ENCODE measurements at places on chromosomes 3 and 15. TPM values are rescaled to one million over a fixed set of nuclear protein-coding genes. Genes with fewer than 3 reads are reported as not detected.

LMOD3 gene
- not detected for total RNA-seq

HYAL2 gene
- 22.6 TPM for total RNA-seq

KBTBD12 gene
- not detected for total RNA-seq

CLSTN2 gene
- total RNA-seq, result 0.06 TPM

TRIM42 gene
- not detected for total RNA-seq

RETNLB gene
- not detected for total RNA-seq

PLA2G4D gene
- total RNA-seq, result not detected

FES gene
- 0.71 TPM for total RNA-seq

COL8A1 gene
- not detected for total RNA-seq

FEZF2 gene
- total RNA-seq, result not detected

GOLGA6L24 gene
- total RNA-seq, result not detected

OSTN gene
- total RNA-seq, result not detected

OR5K2 gene
- not detected for total RNA-seq

CCR8 gene
- total RNA-seq, result not detected

B3GNT5 gene
- 21.0 TPM for total RNA-seq

CADPS gene
- total RNA-seq, result not detected

STAC gene
- 2.6 TPM for total RNA-seq

IL16 gene
- not detected for total RNA-seq

TUBGCP5 gene
- 27.1 TPM for total RNA-seq

ANKUB1 gene
- total RNA-seq, result not detected

GRAMD2A gene
- 0.13 TPM for total RNA-seq

RTP4 gene
- total RNA-seq, result not detected

SMCO1 gene
- not detected for total RNA-seq

GPR27 gene
- total RNA-seq, result 4.0 TPM

CAMK1 gene
- 13.0 TPM for total RNA-seq

TMIE gene
- total RNA-seq, result 0.27 TPM

Measured in A549 treated with DMSO at 1 μM for 4 hours (cell line).